Glutamatergic neuron (in vitro differentiated cells): ENCODE measurements at places on chromosomes 7 and 10. TPM values are rescaled to one million over a fixed set of nuclear protein-coding genes. Genes with fewer than 3 reads are reported as not detected.

DNA sequence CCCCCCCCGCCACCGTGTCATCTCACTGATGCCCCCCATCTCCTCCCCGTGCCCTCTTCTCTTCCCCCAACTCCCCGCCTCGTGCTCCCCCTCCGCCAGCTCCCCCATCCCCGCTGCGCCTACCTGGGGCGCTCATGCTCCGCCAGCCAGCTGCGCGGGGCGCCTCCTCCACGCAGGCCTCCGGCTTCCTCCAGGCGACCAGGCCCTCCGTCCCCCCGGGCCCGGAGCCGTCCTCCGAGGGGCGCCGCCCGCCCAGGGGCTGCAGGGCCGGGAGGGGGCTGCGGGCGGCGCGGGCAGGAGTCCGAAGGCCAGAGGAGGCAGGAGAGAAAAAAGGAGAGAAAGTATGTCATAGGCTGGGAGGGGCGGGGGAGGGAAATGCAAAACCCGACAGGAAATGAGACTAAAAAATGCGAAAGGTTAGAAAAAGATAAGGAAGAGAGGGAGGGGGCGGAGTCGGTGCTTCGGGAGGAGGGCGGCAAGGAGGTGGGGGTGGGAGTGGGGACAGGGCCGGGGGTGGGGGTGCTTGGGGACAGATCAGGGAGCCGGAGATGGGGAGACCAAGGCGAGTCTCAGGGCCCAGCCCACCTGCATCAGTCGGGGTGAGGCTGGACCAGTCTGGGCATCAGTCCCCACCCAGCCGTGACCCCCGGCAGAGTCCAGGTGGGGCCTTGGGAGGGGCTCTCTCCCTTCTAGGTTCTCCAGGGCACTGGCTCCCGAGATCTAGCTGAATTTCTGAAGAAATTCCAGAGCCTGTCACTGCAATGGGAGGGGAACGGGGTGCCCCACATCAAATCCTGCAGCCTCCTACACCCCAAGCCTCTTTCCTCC, at the start of gene CARD11:
CARD11 (minus strand) TSS at position 324 of the 828 bp plus-strand sequence. CDS start 85,361 bp downstream, outside the sequence.
- no peak for DNase-seq

GRCh38 chr7:79547132-79547531, 93.7 kb upstream of the MAGI2 start:
- no peak for DNase-seq

DNA sequence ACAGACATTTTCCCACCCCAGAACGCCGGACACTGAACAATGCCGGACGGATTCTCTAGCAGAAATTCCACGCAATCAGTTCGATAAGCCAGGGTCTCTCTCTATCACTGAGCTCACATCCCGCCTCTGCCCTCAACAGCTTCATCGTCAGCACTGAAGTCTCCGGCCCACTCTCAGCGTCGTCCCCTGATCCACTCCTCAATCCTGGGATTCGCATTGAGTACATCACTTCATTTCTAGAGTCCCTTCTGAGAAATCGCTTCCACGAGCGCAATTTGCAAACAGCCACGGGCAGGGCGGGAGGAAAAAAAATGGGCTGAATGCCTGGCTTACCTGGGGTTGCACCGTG, 365 bp downstream of the YME1L1 start:
- no peak for DNase-seq

DNA sequence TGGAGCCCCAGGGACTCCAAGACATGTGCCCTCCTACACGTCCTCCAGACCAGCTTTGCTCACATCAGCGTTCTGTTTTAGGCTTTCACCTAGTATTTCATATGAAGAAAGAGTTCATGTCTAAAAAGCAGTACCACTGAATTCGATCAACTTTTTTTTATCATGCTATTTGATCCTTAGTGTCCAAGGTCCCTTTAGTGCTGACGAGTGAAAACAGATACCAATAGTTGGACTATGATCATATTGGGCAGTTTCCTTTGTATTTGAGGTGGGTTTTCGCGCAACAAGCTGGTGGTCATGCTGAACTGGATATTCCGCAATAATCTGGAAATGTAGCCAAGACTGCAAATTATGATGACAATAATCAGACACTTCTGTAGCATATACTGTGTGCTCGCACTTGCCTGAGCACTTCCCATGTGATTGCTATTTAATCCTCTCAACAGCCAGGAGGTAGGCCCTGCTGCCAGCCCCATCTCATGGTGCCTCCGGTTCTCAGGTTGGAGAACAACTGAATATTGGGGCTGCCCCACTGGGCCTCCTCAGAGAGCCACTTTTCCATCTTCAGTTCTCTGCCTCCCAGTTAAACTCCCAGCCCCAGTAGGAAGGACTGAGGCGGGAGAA, 65.9 kb downstream of the RBM20 start:
- DNase-seq, result no peak

- DNase-seq, result no peak
These were observed 37.0 kb upstream of the PDCD4 start for GRCh38 chr10:110834629-110835301.

- DNase-seq, result no peak
These were observed 257.3 kb downstream of the PTEN start for GRCh38 chr10:88120599-88121333.

Gene PDCD11
- total RNA-seq, result 73.2 TPM

Gene LRRC18
- total RNA-seq, result not detected

Gene MYH16
- total RNA-seq, result not detected
